Stimulated activated CD8-positive, alpha-beta memory T cell treated with anti-CD3 and anti-CD28 coated beads, Interleukin-7, amount 100 ng/mL, for 24 hours (primary cell): ENCODE measurements at places on chromosomes 4 and X.

DNA sequence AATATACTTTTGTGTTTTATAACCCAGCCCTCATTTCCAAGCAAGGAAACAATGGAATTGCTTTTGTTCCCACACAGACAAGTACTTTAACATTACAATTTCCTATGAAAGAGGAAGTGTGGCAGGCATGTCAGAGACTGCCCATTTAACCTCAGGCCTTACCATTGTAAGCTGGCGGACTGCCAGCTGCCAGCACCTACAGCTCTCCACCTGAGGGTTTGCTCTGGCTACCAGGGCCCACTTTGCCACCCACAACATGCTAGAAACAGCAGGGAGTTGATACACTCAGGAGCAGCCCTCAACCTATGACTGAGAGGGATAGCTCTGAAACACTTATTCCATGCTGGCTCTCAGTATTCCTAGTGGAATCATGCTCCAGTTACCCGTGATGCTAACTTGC is 152.3 kb upstream of the PRDX4 start:
- no peak for DNase-seq

- DNase-seq, result no peak
Measured at GRCh38 chr4:173039617-173040577, 128.7 kb upstream of the GALNT7 start.

GRCh38 chr4:78166622-78167021 is 109.5 kb downstream of the FRAS1 start:
- DNase-seq, result no peak

- no peak for DNase-seq
Measured at GRCh38 chr4:33162122-33162521, 2442.0 kb downstream of the PCDH7 start.

- no peak for DNase-seq
Measured at GRCh38 chr4:26889356-26889755, 28.7 kb downstream of the STIM2 start.

DNA sequence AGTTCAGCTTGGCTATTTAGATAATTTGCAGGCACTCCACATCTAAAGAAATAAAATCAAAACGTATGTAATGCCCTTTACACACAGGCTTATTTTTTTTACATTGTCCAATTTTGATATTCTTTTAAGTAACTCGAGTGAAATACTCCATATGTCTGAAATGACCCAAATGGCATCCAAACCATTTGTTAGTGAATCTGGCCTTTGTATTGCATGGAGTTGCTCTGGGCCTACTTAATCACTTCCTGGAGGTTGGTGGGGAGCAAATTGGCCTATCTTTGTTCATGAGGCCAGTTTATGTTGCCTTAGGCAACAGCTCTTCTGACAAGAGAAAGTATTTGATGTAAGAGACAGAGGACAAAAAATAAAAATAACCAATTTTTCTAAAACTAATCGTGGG is 47.6 kb upstream of the TMEM131L start:
- no peak for DNase-seq

- DNase-seq, result no peak
Measured at GRCh38 chr4:72629540-72629939, 60.5 kb upstream of the ADAMTS3 start.

GRCh38 chrX:103170216-103170615 is 44.7 kb upstream of the BEX4 start:
- no peak for DNase-seq

- DNase-seq, result no peak
Measured at GRCh38 chrX:139720136-139720535, 12.2 kb upstream of the MCF2 start.

- no peak for DNase-seq
Measured at GRCh38 chrX:19785647-19786046, 101.8 kb downstream of the SH3KBP1 start.

GRCh38 chr4:147059064-147059731 is 113.5 kb upstream of the TTC29 start:
- no peak for DNase-seq

- DNase-seq, result no peak
Measured at GRCh38 chr4:74331252-74331651, 23.0 kb downstream of the EPGN start.
